ENCODE measurements at places on chromosomes 1 and 21.

- peak; percentile 11 for DNase-seq
These were observed 18.1 kb downstream of the ADAM30 start for GRCh38 chr1:119878171-119878570.

DNA sequence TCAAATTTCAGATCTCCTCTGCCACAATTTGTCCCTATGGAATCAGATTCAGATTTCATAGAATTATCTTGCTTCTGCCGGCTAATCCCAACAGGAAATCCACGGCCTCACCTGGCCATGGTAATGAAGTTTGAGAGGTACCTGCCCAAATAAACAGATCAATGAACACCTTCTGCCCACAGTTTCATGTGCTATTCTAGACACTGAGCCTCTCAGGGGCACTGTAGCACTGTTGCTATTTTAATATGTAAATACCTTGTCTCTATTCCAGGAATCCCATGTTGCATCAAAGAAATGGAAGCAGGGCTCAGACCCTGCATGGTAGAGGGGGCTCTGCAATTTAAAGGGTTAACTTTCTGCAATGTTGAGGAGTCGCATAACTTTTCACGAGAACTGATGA, 593.1 kb downstream of the PTBP2 start:
- DNase-seq, result no peak

GRCh38 chr1:245715970-245716369, 561.2 kb downstream of the KIF26B start:
- no peak for DNase-seq

- no peak for DNase-seq
These were observed 21.7 kb downstream of the BCAR3 start for GRCh38 chr1:93659822-93660503.

DNA sequence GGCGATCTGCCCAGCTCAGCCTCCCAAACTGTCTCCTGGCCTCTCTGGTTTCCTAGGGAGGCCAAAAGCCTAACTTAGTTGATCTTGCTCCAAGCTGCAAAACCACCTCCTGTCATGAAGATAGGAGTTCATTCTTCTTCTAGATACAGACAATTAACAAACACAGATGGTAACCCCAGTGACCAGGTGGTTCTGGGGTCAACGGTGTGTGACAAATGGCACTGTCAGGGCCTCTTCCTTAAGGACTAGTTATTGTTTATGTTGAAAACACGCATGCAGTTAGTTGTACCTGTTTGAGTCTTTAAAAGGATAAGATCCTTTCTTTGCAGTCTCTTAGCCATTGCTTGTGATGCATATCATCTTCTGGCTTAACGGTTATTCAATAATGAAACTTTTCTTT, 4.6 kb upstream of the UMODL1 start:
- DNase-seq, result no peak

GRCh38 chr21:31708541-31708940, 23.4 kb downstream of the SCAF4 start:
- no peak for DNase-seq

DNA sequence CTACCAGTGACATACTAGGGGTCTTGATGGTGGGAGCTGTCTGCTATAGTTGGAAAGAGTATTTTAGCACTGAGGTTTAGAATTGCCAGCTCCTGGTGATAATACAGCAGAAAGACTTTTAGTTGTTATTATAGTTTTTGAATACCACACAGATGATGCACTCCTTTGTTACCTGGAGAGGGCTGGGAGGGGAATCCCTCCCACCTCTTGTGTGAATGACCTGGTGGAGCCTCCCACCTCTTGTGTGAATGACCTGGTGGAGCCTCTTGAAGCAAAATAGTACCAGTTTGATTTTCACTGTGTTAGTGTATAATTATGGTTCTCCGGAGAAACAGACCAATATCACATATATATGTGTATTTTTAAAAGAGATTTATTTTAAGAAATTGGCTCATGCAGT, 3.3 kb downstream of the DISP1 start:
- DNase-seq, result no peak

DNA sequence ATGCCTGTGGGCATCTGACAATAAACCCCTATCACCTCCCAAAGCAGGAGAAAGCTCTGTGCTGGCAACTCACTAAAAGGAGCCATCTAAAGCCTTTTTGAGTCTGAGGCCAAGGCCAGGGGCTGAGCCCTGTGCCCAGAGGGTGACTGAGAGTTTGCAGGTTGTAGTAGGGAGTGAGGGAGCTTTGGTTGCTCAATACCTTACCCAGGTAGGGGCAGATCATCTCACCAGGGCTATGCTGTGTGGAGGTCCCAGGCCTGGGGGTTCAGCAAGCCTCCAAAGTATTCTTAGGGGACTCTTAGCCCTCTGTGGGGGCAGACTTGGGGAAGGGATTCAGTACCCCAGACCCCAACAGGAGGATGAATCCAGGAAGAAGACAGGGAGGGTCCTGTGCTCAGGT, 21.2 kb downstream of the S100A7 start:
- DNase-seq, result no peak

DNA sequence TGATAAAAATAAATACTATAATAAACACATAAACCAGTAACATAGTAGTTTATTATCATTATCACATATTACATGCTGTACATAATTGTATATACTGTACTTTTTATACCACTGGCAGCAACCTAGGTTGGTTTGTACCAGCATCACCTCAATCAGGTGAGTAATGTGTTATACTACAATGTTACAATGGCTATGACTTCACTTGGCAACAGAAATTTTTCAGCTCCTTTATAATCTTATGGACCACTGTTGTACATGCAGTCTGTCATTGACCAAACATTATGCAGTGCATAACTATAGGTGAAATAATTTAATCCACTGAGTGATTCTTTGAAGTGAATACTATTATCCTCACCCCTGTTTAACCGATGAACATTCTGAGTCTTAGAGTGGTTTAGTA, 44.5 kb downstream of the TNFSF4 start:
- DNase-seq, result no peak

GRCh38 chr1:234968451-234968850, 160.2 kb downstream of the TOMM20 start:
- no peak for DNase-seq

GRCh38 chr1:19840228-19840627, 25.1 kb upstream of the RNF186 start:
- DNase-seq, result no peak

GRCh38 chr1:229208481-229208880, 62.4 kb upstream of the RAB4A start:
- no peak for DNase-seq

DNA sequence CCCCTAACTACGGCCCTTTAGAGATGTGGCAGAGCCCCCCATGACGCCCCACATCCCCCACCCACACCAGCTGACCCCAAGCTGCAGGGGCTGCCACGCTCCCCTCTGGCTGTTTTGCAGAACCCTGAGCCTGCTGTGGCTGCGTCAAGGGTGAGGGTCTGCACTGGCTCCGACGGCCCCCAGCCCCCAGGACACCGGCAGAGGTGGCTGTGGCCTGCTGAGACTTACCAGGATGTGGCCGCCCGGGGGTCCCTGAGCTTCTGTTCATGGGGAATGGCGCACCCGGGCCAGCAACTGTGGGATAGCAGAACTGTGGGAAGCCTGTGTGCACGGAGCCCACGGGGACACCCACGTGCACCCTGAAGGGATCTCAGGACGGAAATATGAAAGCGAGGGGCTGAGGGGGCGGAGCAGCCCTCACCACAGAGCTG, 12.8 kb upstream of the RNF223 start:
- no peak for DNase-seq

- DNase-seq, result no peak
These were observed 74.0 kb downstream of the NUF2 start for GRCh38 chr1:163395790-163396189.

DNA sequence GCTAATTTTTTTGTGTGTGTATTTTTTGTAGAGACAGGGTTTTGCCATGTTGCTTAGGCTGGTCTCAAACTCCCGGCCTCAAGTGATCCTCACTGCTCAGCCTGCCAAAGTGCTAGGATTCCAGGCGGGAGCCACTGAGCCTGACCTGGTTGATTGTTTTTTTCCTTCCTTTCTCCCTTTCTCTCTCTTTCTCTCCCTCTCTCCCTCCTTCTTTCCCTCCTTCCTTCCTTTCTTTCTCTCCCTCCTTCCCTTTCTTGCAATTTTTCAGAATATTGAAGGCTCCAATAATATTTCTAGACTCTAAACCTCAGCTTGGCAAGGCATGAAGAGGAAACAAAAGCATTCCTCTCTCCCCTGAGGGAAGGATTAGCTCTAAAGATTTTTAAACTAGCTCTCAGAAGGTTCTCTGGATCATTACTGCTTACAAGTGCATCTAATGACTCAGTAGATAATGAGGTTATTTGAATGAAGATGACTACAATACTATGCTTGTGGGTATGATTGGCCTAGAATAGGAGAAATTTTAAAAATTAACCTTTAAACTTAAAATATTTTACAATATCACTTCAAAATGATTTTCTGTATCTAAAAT, 68.5 kb upstream of the GADD45A start:
- no peak for DNase-seq

GRCh38 chr21:17732306-17732705, 86.8 kb downstream of the C21orf91 start:
- DNase-seq, result no peak

- no peak for DNase-seq
These were observed 22.2 kb downstream of the TUT4 start for GRCh38 chr1:52530563-52531144.

DNA sequence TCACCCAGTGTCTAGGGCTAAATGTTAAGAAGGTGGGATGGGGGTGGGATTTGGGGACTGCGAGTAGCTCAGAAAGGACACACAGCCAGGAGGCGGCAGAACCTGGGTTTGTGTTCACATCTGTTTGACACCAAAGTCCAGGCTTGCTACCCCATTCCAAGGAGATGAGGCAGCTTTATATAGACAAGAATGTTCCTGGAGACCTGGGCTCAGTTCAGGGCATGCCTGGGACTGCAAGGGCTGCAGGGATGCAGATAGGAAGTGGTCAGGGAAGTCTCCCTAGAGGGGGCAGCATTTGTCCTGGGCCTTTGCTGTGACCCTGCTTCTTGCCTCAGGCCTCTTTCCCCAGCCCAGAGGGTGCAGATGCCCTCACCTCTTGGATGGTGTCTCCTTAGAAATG, 16.3 kb downstream of the PADI3 start:
- DNase-seq, result no peak

- no peak for DNase-seq
These were observed 25.7 kb downstream of the TENT5C start for GRCh38 chr1:117631359-117632160.
